ENCODE measurements at places on chromosomes 5 and 9. TPM values are rescaled to one million over a fixed set of nuclear protein-coding genes. Genes with fewer than 3 reads are reported as not detected.

DNA sequence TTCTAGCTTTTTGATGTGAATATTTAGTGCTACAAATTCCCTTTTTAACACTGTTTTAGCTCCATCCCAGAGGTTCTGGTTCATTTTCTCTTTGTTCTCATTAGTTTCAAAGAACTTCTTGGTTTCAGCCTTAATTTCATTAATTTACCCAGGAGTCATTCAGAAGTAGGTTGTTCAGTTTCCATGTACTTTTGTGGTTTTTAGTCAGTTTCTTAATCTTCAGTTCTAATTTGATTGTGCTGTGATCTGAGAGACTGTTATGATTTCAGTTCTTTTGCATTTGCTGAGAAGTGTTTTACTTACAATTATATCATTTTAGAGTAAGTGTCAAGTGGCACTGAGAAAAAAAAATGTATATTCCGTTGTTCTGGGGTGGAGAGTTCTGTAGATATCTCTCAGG lies 240.1 kb upstream of the RASA1 start:
- no peak for DNase-seq

- DNase-seq = no peak
Observed at GRCh38 chr9:98665501-98665900, 43.2 kb downstream of the GABBR2 start.

GRCh38 chr9:20219437-20219836 lies 402.9 kb downstream of the MLLT3 start:
- no peak for DNase-seq

- DNase-seq = peak; percentile 67
Observed at GRCh38 chr9:36093384-36093783, 43.1 kb upstream of the GLIPR2 start.

GRCh38 chr5:125587631-125588030 lies 835.6 kb upstream of the GRAMD2B start:
- peak; percentile 81 for DNase-seq

The BARX1 gene
- not detected for total RNA-seq

The PCDH1 gene
- total RNA-seq = 3.5 TPM

The PITX1 gene
- 66.7 TPM for total RNA-seq

The RNF208 gene
- not detected for total RNA-seq

The PAPPA gene
- 104 TPM for total RNA-seq
